Fibroblast of the aortic adventitia (primary cell): ENCODE measurements at places on chromosomes 13 and 19. TPM values are rescaled to one million over a fixed set of nuclear protein-coding genes. Genes with fewer than 3 reads are reported as not detected.

DNA sequence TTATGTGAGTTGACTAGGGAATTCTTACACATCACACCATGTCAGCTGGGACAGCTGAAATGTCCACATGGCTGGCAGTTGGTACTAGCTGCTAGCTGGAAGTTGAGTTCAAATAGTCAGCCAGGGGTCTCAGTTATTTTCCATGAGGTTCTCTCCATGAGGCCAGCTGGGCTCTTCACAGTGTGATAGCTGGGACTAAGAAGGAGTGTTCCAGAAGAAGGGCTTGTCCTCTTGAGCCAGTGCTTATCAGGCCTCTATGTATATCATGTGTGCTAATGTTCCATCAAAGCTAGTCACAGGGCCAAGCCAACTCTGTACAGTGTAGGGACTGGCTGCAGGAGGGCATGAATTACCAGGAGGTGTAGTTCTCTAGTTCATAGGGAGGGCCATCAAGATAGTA, 11.8 kb downstream of the USPL1 start:
- DNase-seq, result no peak

HS6ST3 gene
- 0.36 TPM in 1 of 2 replicates, not detected in the other for total RNA-seq

KLF1 gene
- total RNA-seq, result not detected in 2 replicates

GRCh38 chr19:18204394-18205199, 755 bp upstream of the RAB3A start:
- DNase-seq, result no peak

- peak; percentile 42 for DNase-seq
Observed at GRCh38 chr19:44212866-44213346, 574 bp downstream of the ZNF227 start.

ZNF99 gene
- not detected in 2 replicates for total RNA-seq

TMC4 gene
- 0.27 and 0.82 TPM in 2 replicates for total RNA-seq

GRCh38 chr19:8688930-8689329, 9.7 kb downstream of the ACTL9 start:
- DNase-seq, result no peak

DNA sequence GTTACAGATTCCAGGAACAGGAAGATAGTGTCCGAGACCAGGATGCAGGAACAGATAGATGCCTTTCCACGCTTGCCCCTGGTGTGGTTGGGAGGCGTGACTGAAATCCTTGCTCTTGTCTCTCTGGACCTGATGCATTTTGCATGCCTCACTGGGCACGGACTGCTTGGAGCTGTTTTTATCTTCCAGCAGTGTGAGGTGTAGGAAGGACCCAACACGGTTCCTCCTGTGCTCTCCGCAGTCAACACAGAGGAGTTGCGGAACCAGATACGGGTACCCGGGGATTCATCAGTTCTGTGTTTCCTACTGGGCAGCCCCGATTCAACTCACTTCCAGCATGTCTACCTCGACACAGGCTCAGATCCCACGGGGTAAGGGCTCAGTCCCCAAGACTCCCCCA, 6.5 kb downstream of the DOT1L start:
- DNase-seq, result no peak

SMIM17 gene
- total RNA-seq, result 0.65 TPM in 1 of 2 replicates, not detected in the other

- no peak for DNase-seq
Observed at GRCh38 chr13:24042710-24043440, 117.6 kb upstream of the SPATA13 start.

- no peak for DNase-seq
Observed at GRCh38 chr19:10763828-10764339, 46.0 kb downstream of the DNM2 start.

- DNase-seq, result no peak
Observed at GRCh38 chr13:108940121-108940520, 310.7 kb downstream of the MYO16 start.

SERPINE3 gene
- not detected in 2 replicates for total RNA-seq

- DNase-seq, result no peak
Observed at GRCh38 chr19:38692458-38693379, 45.3 kb downstream of the ACTN4 start.

CYP4F2 gene
- not detected in 2 replicates for total RNA-seq

SULT2A1 gene
- total RNA-seq, result not detected in 2 replicates

- no peak for DNase-seq
Observed at GRCh38 chr13:99979453-99980200, 2.0 kb upstream of the ZIC2 start.

DNA sequence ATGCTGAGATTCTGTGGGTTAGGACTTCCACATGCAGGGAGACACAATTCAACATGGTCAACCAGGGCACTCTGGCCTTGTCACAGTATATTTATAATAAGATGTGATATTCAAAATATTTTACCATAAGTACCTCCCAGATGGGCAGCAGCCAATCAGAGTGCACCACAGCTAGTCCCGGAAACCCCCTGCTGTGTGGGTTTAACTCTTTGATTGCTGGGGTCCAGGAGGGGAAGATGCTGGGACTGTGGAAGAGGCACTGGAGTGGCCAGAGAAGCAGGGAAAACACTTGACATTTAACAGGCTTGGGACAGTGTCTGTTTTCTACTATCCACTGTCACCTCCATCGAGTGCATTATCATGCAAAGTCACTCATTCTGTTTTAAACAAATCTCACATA, 99.0 kb downstream of the MBNL2 start:
- no peak for DNase-seq

GRCh38 chr13:49343731-49344130, 96.0 kb downstream of the CDADC1 start:
- no peak for DNase-seq

GPC6 gene
- 76.9 and 92.6 TPM in 2 replicates for total RNA-seq

C1QTNF9 gene
- not detected in 2 replicates for total RNA-seq

ZNF383 gene
- total RNA-seq, result 7.8 and 16.7 TPM in 2 replicates

DNA sequence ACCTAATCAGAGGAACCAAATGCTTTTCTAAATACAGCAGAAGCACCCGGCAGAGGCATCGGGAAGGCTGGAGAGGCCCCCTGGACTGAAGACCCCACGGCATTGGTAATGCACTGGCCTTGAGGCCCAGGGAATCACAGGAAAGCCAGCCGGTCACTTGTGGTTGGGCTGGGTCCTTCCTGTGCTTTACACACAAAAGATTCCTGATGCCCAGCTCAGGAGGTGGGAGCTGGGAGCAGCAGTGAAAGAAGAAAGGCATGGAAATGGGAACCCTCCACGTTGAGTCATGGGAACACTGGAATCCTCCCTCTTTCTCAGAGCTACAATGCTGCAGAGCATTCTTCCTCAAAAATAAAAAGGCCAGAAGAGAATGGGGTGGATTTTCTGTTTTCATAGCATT, 126.4 kb downstream of the TNFRSF19 start:
- DNase-seq, result no peak

CD33 gene
- total RNA-seq, result not detected in 2 replicates

DNA sequence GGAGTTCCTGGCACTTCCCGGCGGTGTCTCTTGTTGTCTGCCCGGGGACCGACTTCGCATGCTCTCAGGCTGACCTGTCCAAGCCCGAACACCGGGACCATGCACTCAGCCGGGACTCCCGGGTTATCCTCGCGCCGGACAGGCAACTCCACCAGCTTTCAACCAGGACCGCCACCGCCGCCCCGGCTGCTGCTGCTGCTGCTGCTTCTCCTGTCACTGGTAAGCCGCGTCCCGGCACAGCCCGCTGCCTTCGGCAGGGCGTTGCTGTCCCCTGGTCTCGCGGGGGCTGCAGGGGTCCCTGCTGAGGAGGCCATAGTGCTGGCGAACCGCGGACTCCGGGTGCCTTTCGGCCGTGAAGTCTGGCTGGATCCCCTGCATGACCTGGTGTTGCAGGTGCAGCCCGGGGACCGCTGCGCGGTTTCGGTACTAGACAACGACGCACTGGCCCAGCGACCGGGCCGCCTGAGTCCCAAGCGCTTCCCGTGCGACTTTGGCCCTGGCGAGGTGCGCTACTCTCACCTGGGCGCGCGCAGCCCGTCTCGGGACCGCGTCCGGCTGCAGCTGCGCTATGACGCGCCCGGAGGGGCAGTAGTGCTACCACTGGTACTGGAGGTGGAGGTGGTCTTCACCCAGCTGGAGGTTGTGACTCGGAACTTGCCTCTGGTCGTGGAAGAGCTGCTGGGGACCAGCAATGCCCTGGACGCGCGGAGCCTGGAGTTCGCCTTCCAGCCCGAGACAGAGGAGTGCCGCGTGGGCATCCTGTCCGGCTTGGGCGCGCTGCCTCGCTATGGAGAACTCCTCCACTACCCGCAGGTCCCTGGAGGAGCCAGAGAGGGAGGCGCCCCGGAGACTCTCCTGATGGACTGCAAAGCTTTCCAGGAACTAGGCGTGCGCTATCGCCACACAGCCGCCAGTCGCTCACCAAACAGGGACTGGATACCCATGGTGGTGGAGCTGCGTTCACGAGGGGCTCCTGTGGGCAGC, 661 bp downstream of the FREM2 start:
- DNase-seq, result no peak

DNA sequence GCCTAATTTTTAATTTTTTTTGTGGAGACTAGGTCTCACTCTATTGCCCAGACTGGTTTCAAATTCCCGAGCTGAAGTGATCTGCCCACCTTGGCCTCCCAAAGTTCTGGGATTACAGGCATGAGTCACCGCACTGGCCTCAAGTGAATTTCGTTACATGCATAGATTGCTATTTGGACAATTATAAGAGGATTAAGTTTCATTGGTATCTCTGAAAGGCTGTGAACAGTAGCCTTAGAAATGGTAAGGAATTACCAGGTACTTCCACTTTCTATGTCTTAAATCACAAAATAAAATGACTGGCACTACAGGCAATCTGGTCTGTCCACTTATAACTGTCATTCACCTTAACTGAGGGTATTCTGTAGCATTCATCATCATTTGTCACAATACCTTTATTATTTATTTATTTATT, 2.9 kb upstream of the CCDC9 start:
- DNase-seq, result peak; percentile 79

- no peak for DNase-seq
Observed at GRCh38 chr19:16896146-16897028, 7.6 kb downstream of the F2RL3 start.

GRCh38 chr13:88288326-88288725, 617.2 kb downstream of the SLITRK5 start:
- DNase-seq, result no peak
